ENCODE measurements at places on chromosomes 16 and 17.
A peak's percentile ranks its signal among the peaks of the same experiment; 100 is the strongest.

DNA sequence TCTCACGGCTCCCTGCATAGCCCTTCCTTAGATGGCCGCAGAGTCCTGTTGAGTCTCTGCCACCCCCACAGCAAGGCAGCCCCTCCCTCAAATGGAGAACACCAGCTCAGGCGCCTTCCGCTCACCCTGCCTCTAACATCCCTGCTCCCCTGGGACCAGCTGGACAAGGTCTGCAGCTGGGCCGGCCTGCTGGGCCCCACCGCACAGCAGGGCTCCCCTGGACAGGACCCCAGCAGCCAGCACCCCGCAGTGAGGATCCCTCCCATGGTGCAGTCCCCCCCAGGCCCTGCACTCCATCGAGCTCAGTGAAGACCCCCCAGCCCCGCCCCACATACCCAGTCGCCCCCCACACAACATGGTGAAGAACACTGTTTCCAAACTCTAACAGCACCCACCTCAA is 10.2 kb downstream of the ATP2A3 start:
- DNase-seq = no peak

DNA sequence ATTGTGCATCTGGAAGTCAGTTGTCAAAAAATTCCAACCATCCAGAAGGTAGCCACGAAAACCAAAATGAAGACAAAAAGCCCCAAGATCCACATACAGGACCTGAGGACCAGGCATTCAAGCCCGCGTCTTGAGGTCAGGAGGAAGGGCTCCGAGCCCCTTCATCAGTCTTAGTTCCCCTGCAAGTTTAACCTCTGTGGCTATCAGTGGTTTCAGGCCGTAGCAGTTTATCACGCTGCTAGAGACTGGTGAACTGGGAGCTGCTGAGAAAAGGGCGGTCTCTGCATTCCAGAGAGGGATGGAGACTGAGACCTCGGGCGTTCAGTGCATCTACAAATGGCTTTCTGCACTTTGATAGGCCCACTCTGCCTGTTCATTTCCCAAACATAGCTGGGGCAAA is 70.6 kb downstream of the IRF8 start:
- no peak for DNase-seq

DNA sequence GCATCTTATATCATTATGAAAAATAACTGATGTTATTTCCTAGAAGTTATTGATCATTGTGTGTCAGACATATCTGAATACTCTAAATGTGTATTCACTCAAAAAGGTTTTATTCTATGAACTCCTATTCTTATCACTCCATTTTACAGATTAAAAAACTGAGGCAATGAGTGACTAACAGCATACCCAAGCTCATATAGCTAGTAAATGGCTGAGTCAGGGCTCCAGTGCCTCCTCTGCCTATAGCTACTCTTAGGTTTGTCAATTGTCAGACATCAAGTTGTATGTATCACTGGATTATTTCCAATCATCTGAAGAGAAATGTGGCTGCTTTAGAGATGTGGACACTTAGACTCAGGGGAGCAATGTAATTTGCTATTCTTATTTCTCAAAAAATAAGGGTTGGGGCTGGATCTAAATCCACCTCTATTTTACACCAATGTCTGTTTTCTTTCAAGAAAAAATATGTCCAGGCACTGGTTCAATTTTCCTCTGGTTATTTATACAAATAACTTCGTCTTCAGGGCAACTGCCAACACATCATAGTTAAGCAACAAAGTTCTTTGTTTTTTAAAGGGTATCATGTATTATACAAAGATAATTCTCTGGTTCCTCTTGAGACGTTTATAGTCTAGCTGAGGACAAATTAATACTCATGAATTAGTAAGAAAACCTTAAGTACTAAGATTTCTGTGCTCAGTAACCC is 328.9 kb upstream of the MAF start:
- no peak for DNase-seq

GRCh38 chr17:28996554-28997096 is 9.2 kb downstream of the SEZ6 start:
- no peak for DNase-seq

- DNase-seq = no peak
These were observed 387.2 kb downstream of the TMEM114 start for GRCh38 chr16:8203101-8203500.

- no peak for DNase-seq
These were observed 3.1 kb upstream of the JPT2 start for GRCh38 chr16:1674751-1675664.

- DNase-seq = peak; percentile 84
These were observed 25.8 kb downstream of the ASIC2 start for GRCh38 chr17:33267271-33267790.

DNA sequence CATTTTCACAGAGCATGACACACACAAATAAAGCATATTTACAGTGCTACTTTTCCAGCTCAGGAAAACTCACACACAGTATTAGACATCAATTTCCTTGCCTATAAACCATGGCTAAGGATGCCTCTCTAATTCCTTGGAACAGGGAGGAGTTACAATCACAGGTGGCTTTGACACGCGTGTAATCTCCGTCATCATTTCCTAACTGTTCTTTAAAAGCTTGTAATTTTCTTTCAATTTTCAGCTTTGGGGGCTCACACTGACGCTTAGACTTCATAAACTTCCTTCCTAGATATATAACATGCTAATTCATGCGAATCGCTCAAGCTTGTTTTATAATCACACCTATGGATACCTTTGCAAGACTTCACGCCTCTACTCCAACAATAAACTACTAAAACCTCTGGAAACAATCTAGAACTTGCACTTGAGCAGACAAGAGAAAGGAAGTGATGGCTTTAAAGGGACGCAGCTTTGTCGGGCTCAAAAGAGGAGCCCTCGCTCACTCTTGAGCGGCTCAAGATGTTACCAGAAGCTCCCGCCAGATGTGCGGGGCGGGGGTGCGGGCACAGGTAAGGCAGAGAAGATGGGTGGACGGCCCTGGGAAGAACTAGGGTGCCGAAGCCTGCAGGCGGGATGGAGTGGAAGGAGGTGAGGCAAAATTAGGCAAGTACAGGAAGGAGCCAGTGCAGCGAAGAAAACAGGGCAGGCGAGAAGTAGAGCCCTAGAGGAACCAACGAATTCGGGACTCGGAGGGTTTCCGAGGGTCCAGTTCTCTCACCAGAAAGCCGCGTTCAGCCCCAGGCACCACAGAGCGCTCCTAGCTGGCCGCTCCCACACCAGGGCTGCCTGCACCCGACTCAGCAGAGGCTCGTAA is 631 bp downstream of the RETREG3 start:
- DNase-seq = no peak

DNA sequence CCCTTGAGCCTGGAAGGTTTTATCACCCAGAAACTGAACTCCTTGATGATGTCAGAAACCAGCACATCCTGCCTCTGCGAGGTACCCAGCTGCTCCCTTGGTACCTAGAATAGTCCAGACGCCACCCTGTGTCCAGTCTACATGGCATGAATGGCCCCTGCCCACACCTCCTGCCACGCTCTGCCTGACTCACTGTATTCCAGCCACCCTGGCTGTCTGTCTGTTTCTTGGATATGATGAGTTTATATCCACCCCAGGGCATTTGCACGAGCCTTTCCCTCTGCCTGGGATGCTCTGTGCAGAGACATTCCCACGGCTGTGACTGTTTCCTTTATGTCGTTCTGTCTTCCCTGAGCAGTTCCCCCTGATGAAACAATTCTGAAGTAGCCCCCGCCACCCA is 68.7 kb downstream of the CRISPLD2 start:
- DNase-seq = no peak

DNA sequence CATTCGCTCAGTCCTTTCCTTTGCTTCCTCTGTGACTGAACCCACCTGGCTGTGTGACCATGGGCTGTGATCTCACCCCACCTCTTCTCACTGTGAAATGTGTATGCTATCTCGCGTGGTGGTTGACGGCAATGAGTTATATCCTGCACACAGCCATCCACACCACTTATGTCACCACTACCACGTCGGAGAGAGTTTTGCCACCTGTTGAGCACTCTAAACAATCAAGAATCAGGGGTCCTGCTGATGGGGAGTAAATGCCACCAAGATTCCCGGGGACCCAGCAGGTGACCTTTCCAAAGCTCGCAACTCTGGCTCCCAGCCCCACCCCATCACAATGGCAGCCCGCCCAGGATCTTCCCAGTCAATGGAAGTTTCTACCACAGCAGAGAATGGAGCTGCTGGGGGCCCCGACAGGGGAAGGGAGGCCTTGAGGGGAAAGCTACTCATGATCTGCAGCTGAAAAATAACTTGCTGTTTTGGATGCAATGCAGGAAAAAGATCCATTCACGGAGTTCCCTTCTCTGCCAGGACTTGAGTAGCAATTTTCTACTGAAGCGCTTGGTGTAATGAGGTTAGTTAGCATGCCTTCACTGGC is 26.2 kb upstream of the RCVRN start:
- no peak for DNase-seq

GRCh38 chr17:8865811-8866210 is 1.7 kb downstream of the PIK3R6 start:
- no peak for DNase-seq

- no peak for DNase-seq
These were observed 741 bp upstream of the GRB2 start for GRCh38 chr17:75406222-75406615.

DNA sequence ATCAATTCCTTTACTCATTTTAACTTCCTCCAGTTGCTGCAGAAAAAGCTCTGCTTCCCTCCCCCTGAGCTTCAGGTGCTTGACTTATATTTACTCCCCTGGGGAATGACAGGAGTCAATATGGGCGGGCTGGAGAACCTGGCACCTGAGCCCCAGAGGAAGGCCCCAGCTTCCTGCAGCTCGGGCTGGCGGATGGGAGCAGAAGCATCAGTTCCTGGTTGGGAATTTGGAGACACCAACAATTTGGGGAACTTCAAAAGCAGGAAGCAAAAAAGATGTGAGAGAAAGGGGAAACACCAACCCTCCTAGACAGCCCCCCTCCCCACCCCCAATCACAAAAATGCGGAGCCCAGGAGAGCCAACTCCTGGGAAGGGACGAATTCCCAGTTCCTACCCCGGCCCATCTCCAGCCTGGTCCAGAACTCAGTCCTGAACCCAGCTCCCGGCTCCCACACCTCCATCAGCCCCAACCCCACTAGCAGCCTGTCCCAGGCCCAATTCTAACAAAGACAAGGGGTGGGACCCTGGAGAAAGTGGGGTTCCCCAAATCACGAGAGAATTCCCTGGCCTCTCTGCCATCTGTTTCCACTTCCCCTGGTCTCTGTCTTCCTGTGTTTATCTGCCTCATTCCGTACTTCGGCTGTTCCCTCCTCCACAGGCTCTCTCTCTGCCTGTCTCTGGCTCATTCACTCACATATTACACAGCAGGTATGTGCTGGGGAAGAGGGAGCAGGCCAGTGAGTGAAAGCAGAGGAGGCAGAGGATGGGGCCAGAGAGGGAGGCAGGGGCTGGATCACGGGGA is 16.2 kb upstream of the ASGR2 start:
- no peak for DNase-seq

DNA sequence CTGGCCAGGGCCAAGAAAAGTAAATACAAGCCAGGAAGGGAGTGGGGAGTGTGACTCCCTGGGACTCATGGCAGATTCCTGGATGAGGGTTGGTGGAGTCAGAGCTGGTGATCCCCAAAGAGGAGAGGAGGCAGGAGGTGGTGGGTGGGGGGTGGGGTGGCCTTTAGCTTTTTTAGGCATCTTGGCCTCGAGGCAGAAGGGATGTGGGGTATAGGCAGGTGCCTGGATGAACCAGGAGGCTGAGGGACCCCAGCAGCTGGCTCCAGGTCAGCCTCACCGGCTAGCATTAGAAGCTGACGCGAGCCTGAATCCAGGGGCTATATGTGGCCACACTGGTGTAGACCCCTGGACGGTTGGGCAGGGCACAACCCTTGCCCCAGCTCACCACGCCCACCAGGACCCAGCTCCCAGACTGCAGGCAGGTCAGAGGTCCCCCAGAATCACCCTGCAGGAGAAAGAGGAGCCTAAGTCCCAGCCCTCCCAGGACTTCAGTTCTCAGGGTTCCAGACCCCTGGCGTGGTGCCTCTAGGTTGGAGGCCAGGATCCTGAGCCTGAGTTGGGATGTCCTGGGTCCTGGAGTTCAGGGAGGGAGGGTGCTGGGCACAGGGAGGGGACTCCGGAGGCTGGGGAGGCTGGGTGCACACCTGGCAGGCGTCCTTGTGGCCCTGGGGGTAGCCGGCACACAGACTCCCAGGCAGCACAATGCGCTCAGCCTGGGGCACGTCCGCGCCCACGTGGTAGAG is 2.8 kb downstream of the PRSS33 start:
- DNase-seq = no peak

- no peak for DNase-seq
These were observed 41.1 kb downstream of the TSC2 start for GRCh38 chr16:2088759-2089358.

DNA sequence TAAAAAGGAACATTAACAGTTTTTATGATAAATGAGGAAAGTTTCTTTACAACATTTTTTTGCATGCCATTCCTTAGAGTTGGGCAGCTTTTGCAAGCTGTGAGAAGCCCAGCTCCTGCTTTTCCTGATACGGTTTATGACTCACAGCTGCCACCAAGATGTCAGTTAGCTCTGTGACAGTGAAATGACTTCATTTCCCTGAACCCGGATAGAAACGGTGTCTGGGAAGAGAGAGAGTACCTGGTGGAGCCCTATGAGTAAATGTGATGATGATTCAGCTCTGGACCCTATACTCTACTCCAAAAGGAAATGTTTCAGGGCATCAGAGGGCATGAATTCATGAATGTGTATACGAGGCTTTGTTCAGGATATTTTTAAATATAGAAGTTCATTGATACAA is 366.3 kb upstream of the HSBP1 start:
- DNase-seq = no peak

DNA sequence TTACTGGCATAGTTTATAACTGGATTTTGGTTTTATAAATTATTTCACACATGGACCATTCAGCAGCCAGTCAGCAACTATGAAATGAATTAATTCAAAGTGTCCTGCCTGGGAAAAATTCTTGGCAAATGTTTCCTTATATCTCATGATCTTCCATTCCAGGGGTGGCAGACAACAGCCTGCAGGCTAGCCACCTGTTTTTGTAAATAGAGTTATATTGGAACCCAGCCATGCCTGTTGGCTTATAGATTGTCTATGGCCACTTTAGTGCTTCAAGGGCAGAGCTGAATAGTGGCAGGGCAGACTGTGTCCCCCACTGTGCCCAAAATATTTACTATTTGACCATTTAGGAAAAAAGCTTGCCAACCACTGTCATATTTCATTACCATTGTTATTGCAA is 613.7 kb downstream of the TMEM114 start:
- DNase-seq = no peak
